LoVo (cell line): ENCODE measurements at places on chromosomes 4 and X.
A peak's percentile ranks its signal among the peaks of the same experiment; 100 is the strongest.

GRCh38 chr4:87523307-87523706 lies 5.9 kb downstream of the SPARCL1 start:
- DNase-seq: no peak

GRCh38 chrX:137771537-137771936 lies 205.6 kb downstream of the ZIC3 start:
- no peak for DNase-seq

DNA sequence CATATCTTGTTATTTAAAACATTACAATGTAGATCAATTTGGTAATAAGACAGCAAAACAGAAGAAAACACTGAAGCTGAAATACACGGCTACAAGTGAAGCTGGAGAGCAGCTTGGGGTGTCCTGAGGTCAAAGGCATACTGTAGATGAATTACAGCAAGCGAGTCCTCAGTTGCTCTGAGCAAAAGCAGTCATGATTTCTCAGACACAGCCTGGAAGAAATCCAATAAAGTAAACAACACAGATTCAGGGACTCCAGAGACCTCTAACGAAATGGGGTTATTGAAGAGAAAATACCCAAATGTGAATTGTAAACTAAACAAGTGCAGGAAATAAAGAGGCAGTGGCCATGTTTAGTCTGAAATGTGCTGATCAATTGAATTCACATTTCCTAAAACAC lies 324.4 kb downstream of the CAMK2D start:
- no peak for DNase-seq

- DNase-seq: no peak
Observed at GRCh38 chrX:153876112-153876491, 9.9 kb downstream of the L1CAM start.

DNA sequence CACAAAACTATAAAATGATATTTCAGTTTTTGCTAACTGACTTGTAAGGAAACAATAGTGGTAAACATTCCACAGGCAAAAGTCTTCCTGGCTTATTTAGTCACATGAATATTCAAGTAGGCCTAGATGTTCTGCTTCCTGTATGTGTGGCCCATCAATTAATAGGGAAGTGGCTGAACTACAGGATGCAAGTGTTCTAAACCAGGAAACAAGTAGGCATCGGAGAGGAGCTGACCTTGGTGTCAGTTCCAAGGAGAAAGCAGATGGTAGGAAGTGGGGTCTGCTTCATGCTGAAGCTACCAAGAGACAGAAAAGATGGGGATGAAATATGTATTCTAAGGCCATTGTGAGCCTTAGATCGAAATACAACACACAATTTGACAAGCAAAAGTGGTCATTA lies 149.7 kb downstream of the ANTXR2 start:
- DNase-seq: no peak

GRCh38 chr4:47862297-47862696 lies 24.4 kb upstream of the CORIN start:
- no peak for DNase-seq

DNA sequence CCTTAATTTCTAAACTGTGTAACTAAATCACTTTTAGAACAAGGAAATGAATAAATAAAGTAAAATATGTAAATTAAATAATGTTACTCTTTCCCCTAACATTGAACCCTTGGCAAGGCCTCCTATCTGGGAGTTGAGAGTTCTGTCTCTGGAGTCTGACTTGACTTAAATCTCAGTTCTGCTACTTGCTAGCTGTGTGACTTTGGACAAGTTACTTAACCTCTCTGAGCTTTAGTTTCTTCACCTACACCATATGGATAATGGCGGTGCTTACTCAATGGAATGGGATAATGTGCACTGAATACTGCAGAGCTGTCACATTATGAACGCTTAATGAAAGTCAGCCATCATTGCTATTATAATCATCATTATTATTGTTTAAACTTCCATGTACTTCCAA lies 92.1 kb upstream of the SOD3 start:
- DNase-seq: no peak

GRCh38 chrX:121581885-121582284 lies 534.5 kb downstream of the GLUD2 start:
- no peak for DNase-seq

DNA sequence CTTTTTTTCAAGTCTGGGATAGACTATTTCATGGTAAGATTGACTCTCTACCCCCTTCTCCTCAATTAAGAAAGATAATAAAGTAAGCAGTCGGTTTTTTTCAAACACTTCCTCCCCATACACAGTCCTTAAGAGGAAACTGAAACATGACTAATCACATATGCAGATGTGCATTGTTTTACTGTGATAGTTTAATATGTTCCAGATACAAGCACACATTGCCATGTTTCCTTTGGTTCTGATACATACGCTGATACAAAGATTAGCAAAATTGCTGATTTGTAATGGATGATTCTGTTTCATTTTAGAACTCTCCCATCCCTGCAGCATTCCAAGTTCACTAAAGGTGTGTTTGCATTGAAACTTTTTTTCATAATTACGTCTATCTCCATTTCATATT lies 76.1 kb downstream of the FBXO8 start:
- no peak for DNase-seq

DNA sequence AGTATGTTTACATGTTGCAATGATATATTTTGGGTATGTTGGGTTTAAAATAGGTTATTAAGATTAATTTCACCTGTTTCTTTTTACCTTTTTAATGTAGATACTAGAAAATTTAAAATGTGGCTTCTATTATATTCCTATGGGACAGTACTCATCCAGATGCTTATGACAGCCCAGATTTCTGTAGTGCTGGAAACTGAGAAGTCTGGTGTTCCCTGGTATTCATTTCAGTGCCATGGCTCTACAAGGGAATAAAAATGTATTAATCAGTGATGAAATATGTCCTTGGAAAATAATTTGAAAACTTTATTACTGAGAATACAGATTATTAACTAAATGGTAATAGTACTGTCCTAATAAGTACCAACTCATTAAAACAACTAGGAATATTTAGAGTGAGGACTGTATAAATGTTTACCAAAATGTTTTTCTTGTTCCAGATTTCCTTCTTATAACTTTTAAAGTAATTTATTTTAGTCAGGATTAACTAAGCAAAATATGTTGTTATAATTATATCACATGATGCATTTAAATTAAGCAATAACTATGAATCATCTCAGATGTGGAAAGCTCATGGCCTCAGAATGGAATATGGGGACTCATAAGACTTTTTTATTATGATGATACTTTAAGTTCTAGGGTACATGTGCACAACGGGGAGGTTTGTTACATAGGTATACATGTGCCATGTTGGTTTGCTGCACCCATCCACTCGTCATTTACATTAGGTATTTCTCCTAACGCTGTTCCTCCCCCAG lies 25.3 kb downstream of the ARHGAP24 start:
- DNase-seq: no peak

- no peak for DNase-seq
Observed at GRCh38 chrX:153983321-153983801, 10.8 kb downstream of the TMEM187 start.

- peak; percentile 58 for DNase-seq
Observed at GRCh38 chr4:61468024-61468720, 268.0 kb downstream of the ADGRL3 start.

- DNase-seq: no peak
Observed at GRCh38 chrX:117689956-117690355, 426.7 kb downstream of the KLHL13 start.

GRCh38 chrX:27555514-27555913 lies 34.6 kb upstream of the DCAF8L2 start:
- peak; percentile 7 for DNase-seq

DNA sequence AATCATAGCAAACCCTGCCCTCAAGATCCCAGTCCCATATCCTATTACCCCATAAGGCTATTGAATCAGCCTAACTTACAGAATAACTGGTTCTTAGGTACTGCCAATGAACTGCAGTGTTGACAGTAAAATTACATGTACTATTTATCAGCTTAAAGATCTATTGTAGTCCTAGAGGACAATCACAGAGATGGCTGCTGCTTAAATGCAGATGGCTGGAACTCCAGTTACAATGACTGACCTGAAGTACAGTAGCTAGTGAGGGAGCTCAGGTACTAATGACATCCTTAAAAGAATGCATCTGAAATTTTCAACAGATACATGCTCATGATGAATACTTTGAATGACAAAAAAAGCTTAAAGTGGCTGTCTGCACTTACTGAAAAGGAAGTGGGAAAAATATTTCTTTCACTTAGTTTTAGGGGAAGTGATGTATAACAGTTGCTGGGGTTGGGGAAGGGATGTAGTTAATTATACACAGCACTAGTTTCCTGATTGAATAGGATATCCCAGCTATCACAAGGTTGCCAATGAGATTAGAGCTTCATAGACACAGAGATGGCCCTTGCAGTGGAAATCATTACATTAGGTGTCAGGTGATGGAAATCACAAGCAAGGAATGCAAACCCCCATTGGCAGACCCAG lies 42.0 kb downstream of the USP26 start:
- no peak for DNase-seq

DNA sequence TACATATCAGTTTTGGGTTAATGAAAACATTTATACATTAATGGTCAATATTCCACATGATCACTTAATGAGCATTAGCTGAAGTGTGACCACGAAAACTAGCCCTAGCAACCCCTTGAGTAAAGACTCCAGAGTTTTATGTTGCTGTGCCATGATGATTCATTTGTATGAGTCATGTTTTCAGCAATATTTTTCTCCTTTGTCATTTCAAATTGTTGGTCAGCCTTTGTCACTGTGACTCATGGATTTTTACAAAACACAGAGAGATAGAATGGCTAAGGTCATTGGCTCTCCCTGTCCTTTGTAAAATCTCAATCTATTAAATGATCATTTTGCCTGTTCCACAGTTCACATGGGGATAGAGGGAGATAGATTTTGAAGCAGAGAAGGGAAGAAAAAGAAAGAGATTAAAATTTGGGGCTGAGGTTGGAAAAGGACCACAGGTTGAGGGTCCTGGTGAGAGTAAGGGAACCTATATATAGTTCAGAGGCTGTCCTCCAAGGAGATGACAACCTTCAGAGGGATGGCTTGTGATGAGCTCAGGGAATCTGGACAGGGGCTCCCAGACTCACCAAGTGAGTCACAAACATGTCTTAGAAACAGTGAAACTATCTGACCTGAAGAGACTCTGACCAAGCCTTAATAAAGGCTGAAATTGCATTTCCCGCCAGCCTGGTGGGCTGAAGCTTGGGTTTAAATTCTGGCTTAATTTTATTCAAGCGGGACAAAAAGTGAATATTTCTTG lies 25.6 kb downstream of the NR0B1 start:
- DNase-seq: peak; percentile 68

DNA sequence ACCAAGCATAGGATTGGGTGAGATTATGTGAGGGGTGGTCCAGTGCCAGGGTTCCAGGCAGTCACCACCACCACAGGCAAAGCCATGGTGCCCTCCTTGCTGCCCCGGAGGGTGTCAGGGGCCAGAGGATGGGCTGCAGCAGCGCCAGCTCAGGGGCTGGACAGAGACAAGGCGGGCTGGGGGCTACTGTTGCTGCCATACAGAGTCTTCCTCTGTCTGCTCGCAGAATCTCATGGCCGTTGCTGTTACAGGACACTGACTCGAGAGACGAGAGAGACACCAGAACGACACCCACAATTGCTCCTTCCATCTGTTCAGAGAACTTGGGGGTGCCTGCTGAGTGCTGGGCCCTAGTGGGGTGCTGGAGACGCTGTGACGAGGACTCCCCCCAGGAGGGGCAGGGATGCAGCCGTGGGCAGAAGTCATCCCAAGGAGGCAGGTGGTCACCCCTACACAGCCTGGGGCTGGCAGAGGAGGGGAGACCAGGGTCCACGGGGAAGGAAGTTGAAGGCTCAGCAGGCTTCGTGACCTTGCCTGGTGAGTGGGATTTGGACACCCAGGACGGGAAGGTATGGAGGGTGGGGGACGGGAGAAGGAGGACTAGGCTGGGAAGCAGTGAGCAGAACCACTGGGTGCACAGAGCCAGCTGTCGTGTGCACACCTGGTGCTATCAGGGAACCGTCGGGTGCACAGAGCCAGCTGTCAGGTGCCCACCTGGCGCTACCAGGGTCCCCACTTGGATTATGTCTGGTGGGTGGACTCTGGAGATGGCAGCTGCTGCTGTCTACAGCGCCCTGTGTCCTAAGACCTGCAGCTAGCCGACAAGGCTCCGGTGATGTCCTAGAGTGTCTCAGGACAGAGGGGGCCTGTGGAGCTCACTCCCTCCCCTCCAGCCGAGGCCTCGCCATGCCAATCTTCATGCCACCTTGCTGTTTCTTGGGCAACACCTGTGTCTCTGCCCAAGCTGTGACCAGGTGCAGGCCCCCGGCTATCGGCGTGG lies 43.9 kb upstream of the HMX1 start:
- DNase-seq: no peak

DNA sequence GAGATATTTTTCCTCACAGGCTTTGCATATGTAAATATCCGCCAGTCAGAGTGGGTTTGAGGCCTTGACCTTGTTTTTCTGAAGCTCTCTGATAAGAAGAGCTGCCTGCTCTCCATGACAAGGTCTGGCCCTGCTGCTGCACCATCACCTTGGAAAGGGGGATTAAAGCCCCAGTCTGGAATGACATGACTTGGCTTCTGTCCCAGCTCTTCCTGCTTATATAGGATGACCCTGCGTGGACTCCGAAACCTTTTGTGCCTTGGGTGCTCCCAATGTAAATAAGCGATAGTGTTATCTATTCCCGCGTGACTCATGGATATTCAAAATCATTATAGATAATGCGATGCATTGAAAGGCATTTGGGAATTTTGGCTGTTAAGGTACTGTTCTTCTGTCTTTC lies 139.3 kb downstream of the BMPR1B start:
- DNase-seq: no peak

DNA sequence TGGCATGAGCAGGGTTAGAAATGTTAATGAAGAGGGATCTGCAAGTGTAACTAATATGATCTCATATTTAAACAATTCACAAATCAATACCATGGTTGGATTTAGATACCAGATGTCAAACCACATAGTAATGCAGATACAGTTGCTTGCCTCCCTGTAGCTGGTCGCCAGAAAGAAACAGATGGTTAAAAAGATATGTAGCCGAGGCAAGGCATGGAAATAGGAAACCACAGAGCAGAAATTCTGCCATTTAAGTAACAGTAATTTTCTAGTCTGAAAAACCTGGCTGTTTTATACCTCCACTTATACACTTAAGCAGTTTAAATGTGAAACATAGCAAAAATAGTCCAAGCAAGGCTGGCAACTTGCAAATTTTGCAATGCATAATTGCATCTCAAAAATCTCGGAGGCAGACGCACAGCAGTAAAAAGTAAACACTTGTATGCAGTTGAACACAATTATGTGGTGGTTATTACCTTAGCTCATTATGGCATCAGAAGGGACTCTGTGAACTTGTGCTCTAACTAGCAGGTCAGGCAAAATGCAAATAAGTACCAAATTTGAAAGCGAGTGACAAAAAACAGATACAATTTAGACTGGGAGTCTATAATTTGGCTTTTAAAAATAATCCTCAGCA lies 126.8 kb downstream of the NAA11 start:
- DNase-seq: no peak

DNA sequence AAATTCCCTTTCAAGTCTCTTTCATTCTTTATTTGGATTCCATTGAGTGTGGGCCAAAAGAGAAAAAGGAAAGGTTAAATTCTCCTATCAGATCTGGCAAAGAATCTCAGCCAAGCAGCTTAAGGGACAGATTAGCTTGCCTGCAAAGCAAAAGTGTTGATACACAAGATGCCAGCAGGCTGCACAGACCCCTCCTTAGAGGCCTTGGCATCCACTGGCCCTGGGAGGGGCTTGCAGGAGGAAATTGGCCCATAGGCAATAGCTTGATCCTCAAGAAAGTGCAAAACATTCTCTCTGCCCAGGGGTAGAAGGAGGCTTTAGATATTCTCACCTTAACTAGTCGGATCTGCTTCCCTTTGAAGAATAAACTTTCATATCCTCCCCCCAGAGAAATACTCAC lies 300.4 kb upstream of the CPEB2 start:
- no peak for DNase-seq

GRCh38 chr4:80196259-80196921 lies 913 bp upstream of the PRDM8 start:
- no peak for DNase-seq
